ENCODE measurements at places on chromosomes 4 and X. TPM values are rescaled to one million over a fixed set of nuclear protein-coding genes. Genes with fewer than 3 reads are reported as not detected.

COX7B2 gene
- not detected for total RNA-seq

MAGEA1 gene
- total RNA-seq = not detected

XAGE5 gene
- not detected for total RNA-seq

SSX7 gene
- not detected for total RNA-seq

GPC4 gene
- total RNA-seq = 14.2 TPM

TEX11 gene
- total RNA-seq = not detected

SPANXB1 gene
- 0.65 TPM for total RNA-seq

CXXC4 gene
- total RNA-seq = 0.29 TPM

ENOX2 gene
- 6.5 TPM for total RNA-seq

VCX gene
- not detected for total RNA-seq

CYBB gene
- not detected for total RNA-seq

H2BW2 gene
- total RNA-seq = not detected

MFSD8 gene
- total RNA-seq = 10.3 TPM

PNMA6F gene
- total RNA-seq = not detected

F8 gene
- total RNA-seq = 0.22 TPM

SYN1 gene
- 0.65 TPM for total RNA-seq

PPA2 gene
- total RNA-seq = 71.3 TPM

RHOH gene
- total RNA-seq = not detected

WDR1 gene
- total RNA-seq = 242 TPM

LANCL3 gene
- 0.12 TPM for total RNA-seq

MAGEA8 gene
- total RNA-seq = not detected

FGFR3 gene
- 8.1 TPM for total RNA-seq

DCX gene
- not detected for total RNA-seq

RAB39B gene
- total RNA-seq = 0.36 TPM

Data from epithelial cell of proximal tubule (primary cell).